Stimulated activated CD8-positive, alpha-beta memory T cell treated with anti-CD3 and anti-CD28 coated beads, Interleukin-7, amount 100 ng/mL, for 1 hour (primary cell): ENCODE measurements at places on chromosomes 7 and 10.

DNA sequence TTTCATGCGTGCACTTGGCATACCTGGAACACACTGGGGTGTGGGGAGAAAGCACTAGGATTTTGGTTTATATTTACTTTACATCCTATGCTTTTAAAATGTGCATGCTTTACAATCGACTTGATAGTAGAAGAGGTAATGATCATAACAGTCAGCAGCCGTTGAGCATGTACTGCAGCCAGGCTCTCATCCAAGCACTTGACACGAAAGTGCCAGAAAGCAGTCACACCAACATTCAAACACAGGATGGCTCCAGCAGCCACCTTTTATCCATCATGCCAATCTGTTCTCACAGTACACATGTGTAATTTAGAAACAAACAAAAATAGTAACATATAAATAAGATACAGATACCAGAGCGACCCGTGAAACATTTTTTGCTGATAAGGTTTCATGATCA is 1.2 kb upstream of the FAM241B start:
- no peak for DNase-seq

DNA sequence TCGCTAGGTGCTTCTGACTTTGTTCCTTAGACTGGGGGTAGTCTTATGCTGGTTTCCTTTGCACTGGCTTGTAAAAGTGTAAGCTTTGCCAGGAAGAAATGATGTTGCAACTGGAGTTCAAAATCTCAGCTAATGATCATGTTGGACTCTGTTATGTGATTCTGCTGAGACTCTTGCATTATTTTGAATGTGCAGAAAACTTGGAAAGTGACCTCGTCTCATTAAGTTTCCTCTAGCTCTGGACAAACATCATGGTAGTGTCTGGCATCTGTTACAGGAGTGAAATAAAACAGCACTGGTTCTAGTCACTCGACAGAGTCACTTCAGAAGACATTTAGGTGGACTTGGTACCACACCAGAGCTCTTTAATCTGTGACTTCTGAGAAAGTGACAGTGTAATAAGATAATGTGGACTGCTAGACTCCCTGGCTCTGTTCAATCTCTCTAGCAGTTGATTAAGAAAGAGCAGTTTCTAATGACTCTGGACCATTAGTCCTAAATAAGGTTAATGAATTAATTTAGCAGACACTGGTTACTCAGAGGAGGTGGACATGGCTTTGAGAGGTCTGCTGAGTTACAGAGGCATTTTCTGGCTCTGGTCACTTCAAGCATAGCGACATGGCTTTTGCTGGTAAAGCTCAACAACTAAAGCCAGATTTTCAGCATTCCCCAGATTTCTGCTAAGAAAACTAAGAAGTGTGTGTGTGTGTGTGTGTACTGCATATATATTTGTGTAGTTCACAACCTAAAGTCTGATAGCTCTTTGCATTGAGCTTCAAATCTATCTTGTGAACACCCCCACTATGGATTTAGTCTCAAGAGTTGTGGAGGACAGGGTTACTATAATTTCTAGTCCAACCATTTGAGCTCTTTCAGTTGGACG is 2.0 kb downstream of the NRP1 start:
- DNase-seq: no peak

- DNase-seq: no peak
These were observed 95.5 kb downstream of the CELF2 start for GRCh38 chr10:11113156-11113555.

DNA sequence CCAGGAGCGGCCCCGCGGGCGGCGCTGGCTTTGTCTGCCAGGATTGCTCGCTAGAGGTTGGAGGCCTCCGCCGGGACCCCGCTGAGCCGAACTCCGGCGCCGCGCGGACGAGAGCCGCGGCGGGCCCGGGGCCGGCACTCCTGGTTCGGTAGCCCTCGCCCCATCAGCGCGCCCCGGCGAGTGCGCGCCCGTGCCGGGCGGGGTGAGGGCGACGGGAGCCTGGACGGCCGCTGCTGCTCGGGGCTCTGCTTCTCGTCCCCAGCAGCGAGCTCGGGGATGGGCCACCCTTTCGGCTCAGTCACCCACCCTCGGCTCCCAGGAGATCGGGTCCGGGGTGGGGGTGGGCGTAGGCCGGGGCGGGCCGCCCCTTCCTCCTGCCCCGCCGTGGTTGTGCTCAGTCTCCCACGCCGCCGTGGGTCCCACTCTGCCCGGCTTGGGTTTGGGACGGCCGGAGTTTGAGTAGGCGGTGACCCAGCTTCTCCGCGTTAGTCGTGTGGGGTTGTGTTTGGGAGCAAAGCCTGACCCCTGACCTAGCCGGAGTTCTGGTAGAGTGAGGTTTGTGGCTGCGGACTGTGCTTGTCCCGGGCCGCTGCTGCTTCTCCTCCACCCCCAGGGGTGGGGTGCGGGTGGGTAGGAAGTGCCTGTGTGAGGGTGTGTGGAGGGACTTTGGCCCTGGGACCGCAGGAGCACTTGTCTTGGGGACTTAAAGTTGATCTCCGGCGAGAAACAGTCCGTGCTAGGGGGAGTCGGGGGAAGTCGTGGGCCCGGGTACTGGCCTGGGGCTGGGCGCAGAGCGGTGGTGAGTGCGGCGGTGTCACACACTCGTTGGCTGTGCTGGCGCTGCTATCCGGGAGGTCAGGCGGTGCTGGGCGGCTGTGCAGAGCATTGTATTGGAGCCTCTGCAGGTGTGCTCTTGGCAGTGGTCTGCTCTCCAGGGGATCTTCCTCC is 677 bp downstream of the TSPAN14 start:
- DNase-seq: no peak

GRCh38 chr7:129462420-129462819 is 28.2 kb downstream of the STRIP2 start:
- DNase-seq: no peak

- DNase-seq: no peak
These were observed 16.4 kb downstream of the PARD3 start for GRCh38 chr10:34798654-34799053.

DNA sequence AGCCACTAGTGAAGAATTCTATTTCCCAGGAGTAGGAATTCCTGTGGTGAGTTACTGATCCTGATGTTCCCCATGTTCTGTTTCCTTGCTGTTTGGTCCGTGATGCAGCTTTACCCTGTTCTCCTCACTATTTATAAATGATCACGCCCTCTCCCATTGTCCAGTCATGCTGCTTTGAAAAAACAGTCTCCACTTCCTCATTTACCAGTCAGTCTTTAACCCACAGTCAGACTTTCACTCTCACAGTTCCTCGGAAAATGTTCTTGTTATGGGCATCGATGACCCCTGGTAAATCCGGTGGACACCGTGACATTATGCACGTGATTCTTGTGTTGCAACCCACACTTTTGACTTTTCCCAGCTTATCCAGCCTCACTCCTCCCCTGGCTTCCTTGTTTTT is 14.4 kb downstream of the SCIN start:
- DNase-seq: no peak

- no peak for DNase-seq
These were observed 14.7 kb upstream of the INA start for GRCh38 chr10:103262229-103262628.

DNA sequence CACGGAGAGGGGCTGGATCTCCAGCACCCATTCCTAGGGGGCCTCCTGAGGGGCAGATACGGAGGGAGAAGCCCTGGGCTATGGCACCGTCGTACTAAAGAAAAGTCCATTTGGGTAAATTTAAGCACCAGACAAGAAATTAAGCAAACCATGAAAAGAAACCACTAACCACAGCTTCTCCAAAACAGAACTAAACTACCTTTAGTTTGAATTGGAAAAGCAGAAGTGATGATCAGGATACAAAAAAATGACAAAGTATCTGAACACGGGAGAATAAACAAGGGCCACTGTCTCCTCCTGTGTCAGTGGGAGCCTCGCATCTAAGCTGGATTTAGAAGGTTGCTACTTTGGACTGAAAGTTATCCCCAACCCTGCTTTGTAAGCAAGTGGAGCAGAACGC is 69.1 kb downstream of the DIP2C start:
- DNase-seq: no peak

- no peak for DNase-seq
These were observed 150.1 kb upstream of the SHH start for GRCh38 chr7:155962191-155962967.

DNA sequence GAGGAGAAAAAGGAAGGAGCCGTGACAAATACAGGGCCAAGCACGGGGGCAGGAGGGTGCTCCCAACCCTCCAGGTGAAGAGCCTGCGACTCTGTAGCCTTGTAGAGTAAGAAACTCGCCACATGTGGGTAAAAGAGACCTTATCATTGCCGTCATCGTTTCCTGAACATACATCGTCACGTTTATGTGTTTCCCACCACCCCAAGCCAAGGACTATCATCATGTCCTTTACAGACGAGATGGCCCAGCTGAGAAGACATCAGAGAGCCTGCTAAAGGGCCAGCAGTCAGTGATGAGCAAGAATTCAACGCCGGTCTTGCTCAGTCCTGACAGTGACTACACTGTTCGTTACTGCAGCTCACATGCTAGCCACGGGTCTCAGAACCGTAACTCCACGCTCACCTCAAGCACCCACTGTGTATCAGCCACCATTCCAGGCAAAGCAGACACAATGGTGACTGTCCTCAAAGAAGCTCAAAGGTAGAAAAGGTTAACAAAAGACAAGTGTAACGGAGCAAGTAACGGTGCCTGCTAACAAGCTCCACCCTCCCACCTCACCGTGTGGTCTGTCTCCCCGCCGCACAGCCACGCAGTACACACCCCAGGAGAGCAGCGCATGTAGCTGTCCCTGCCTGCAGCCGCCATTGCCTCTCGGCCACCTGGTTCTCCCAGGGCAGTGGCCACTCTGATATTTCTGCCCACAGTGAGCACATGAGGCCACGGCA is 147.8 kb downstream of the MAD1L1 start:
- no peak for DNase-seq

GRCh38 chr10:107213861-107214260 is 49.4 kb upstream of the SORCS1 start:
- no peak for DNase-seq

DNA sequence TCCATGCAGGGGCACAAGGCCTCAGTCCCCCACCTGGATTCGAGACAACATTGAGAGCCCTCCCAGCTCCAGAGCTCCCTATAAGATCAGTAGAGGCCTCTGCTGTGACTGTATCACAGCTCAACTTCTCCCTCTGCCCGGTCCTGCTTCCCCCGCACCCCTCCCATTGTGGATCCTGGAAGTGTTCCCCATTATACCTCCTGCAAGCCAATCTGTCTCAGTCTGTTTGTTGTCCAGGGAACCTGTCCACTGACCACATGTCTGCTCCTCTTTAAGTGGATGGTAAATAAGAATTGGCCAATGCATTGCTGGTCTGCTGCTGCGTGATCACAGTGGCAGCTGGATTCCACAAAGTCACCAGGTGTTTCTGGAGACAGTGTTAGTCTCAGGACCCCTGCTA is 259.7 kb upstream of the HABP2 start:
- no peak for DNase-seq

GRCh38 chr7:155228894-155229293 is 68.8 kb upstream of the INSIG1 start:
- no peak for DNase-seq

DNA sequence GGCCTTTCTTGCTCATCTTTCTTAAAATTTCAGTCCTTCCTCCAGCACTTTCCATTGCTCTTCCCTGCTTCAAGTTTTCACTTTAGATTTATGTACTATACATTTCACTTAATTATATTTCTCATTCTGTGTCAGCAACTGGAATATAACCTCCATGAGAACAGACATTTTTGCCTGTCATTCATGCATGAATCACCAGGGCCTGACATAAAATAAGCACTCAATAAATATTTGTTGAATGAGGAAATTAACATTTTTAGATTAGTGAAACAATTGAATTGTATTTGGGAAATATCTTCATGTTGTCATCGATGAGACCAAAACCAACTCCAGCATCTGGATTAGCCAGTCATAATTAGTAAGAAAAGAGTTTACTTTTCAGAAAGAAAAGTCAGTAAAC is 6.1 kb downstream of the SAMD9L start:
- no peak for DNase-seq

- no peak for DNase-seq
These were observed 39.5 kb downstream of the KLF6 start for GRCh38 chr10:3745521-3745920.

DNA sequence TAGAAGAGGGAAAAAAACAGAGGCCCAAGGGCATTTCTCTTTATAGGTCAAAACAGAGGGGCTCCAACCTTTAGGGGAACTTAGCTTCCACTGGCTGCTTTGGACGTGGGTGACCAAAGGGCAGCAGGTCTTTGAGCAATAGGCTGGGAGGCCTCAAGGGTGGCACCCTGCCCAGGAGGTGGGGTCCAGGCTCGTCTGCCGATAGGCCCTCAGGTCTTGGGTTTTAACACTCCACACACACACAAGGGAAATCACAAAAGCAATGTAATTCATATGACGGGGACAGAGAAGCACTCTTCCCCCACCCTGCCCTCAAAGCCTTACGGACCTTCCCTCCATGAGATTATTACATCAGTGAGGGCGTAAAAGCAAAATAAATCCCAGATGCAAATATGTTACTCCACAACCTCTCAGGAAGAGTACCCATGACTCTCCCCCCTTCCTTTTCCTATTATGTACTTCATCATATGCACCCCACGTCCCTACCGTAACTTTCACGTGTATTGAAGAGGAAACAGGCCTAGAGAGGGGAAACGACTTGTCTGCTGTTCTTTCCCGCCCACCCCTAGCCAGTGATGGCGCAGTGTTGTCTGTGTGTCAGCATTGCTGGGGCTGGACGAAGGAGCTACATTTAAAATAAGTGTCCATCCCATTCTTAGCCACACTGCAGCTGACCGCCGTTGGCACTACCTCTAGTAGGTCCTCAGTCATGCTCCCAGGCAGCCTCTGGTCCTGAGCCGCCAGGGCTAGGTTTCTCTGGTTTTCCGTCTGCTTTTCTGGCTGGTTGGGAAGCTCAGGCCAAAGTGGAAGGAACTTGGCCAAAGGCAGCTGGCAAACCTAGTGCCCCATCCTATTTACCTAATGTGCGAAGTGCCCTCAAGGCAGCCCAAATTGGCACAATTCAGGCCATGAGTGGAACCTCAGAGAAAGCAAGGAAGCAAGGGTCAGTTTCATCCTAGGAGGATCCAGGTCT is 2.1 kb downstream of the PCBD1 start:
- DNase-seq: no peak

DNA sequence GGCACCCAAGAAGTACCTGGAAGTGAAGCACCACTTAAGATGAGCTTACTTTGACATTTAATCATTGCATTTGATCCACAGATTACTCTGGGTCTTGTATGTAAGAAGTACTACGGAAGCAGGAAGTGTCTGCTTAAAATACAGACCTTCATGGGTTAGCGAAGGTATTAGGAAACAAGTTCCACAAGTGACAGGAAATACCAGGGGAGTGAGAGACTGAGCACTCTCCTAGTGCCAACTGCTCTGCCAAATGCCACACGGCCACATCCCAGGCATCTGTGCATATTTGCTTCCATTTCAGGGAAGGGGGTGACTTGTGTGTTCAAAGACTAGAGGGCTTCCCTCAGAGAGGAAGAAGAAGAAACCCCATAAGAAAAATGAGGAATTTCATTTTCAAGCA is 57.2 kb upstream of the ANK3 start:
- DNase-seq: no peak

DNA sequence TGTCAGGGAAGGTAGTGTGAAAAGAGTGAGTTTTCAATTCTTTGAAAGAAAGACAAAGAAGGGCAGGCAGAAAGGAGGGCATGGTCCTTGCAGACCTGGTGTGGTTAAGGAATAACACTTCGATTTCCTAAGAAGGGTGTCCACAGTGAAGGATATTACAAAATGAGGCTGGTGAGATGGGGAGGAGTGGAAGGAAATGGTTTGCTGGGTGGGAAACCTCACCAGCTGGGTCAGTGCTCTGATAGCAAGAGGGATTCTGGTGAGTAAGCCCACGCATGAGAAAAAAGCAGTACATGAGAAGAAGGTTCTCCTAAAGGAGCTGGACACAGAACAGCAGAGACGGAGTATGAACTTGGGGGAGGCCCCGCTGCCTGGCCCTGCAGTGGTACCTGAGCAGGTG is 230.6 kb upstream of the PLXNA4 start:
- no peak for DNase-seq
